Anterior cingulate cortex (tissue), 58 donors: ENCODE measurements at places on chromosomes 3 and 15.

GRCh38 chr15:32899126-32899596 lies 181.4 kb downstream of the GREM1 start:
- DNase-seq: no peak

DNA sequence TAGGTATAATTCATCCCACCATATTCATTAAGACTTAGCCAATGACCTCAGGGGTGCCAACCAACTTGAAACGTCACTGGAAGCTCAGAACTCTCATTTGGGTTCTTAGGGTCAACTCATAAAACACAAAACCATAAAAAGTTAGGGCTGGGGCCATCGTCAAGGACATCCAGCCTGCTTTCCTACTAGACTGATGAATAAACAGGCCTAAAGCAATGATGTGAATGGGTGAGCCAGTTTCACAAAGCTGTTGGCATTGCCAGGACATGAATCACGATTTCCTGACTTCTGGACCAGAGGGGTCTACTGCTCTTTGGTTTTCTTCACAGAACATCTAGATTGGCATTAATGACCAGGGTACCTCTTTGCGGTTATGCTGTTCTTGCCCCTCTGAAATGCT lies 64.7 kb downstream of the EOMES start:
- DNase-seq: no peak

DNA sequence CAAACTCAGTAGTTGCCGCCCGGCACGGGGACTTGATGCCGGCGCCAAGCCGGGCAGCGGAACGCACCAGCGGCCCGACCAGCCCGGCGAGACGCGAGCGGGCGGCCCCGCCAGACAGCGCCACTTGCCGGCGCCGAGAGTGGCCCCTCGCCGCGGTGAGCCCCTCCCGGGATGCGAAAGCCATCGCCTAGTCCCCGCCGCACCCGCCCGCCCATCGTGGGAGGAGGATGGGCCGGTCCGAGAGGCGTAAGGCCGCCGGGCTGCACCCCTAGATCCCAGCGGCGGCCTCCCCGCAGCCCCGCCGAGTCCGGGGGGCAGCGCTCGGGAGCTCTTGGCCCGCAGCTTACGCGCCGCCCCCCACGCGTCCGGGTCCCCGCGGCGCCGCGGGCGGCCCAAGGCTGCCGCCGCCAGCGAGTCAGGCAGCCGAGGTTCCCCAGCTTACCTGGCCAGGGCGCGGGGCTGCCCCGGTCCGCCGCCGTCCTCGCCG lies 609 bp downstream of the GOLGA8A start:
- no peak for DNase-seq

- no peak for DNase-seq
Observed at GRCh38 chr3:132418916-132419315, 1.6 kb downstream of the DNAJC13 start.

GRCh38 chr3:126152458-126152857 lies 27.9 kb downstream of the ALDH1L1 start:
- DNase-seq: no peak
